ENCODE measurements at places on chromosomes 13 and 19.

DNA sequence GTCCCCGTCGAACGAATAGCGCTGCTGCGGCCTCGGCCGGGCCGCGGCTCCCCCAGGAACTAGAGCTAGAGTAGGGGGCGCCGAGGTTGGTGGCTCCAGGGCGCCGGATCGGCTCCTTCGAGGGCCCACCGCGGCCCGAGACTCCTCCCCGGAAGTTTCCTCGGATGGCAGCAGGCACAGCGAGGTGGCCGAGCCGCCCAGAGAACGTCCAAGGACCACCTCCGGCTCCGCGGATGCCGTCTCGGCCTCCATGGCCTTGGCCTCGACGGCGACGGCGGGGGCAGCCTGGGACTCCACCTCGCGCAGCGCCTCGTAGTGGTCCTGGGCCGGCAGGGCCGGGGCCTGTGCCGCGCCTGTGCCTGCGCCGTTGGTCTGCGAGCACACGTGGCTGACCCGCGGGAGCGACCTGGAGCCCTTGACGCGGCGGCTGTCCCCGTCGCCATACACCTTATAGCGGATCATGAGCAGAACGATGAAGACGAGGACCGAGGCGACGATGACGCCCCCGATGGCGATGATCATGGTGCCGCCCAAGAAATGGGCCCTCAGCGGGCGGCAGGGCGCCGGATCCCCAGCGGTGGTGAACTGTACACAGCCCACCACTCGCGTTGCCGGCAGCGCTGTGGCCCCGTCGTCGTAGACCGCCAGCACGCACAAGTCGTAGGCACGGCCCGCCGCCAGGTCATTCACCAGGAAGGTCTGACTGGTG is 11.8 kb downstream of the IFNL1 start:
- no peak for DNase-seq

- no peak for DNase-seq
Measured at GRCh38 chr19:13146763-13147563, 3.2 kb downstream of the STX10 start.

- peak; percentile 93 for DNase-seq
Measured at GRCh38 chr19:4576016-4576933, 16.8 kb upstream of the SEMA6B start.

- no peak for DNase-seq
Measured at GRCh38 chr13:49310251-49310650, 62.5 kb downstream of the CDADC1 start.

- no peak for DNase-seq
Measured at GRCh38 chr19:38385804-38386257, 2.0 kb downstream of the GGN start.

- DNase-seq = no peak
Measured at GRCh38 chr19:41161903-41162302, 31.1 kb upstream of the CYP2S1 start.

DNA sequence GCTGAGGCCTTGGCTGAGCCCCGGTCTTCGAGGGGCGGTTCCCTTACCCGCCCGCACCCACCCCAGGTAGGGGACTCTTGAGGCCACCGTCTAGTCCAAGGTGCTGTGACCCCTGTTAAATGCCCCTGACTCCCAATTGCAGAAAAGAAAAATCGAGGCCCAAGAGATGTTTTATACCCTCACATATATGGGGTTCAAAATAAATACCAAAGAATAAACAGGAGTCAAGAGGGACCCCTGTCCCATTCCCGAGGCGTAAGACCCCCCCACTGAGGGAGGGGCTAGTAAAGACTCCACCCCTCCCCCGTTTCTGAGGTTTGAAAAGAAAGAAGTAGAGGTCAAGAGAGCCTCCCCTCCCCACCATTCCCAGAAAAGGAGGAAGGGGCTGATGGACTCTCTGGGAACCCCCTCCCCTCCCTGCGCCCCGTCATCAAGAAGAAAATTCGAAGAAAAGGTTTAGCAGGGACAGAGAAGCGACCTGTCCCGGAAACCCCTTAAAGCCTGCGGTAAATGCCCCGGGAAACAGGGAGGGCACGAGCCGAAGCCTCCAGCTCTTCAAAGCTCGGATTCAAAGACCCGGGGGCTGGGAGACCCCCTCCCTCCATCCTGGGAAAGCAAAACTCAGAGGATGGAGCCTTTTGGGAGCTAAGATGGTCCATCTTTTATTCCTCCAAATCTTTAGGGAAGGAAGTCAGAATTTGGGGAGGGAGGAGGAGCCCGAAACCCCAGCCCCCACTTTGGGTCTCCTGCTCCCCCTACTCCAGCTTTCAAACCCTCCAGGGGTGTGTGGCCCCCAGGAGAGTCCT is 755 bp upstream of the RAB3A start:
- peak; percentile 67 for DNase-seq

GRCh38 chr13:114288157-114288591 is 6.8 kb downstream of the UPF3A start:
- DNase-seq = no peak

- DNase-seq = no peak
Measured at GRCh38 chr13:99257291-99257690, 888 bp downstream of the GPR18 start.

GRCh38 chr13:98681049-98681448 is 71.4 kb downstream of the SLC15A1 start:
- DNase-seq = no peak

GRCh38 chr13:95505265-95505664 is 47.3 kb upstream of the CLDN10 start:
- no peak for DNase-seq

GRCh38 chr13:42836930-42837690 is 55.7 kb downstream of the FAM216B start:
- DNase-seq = no peak

DNA sequence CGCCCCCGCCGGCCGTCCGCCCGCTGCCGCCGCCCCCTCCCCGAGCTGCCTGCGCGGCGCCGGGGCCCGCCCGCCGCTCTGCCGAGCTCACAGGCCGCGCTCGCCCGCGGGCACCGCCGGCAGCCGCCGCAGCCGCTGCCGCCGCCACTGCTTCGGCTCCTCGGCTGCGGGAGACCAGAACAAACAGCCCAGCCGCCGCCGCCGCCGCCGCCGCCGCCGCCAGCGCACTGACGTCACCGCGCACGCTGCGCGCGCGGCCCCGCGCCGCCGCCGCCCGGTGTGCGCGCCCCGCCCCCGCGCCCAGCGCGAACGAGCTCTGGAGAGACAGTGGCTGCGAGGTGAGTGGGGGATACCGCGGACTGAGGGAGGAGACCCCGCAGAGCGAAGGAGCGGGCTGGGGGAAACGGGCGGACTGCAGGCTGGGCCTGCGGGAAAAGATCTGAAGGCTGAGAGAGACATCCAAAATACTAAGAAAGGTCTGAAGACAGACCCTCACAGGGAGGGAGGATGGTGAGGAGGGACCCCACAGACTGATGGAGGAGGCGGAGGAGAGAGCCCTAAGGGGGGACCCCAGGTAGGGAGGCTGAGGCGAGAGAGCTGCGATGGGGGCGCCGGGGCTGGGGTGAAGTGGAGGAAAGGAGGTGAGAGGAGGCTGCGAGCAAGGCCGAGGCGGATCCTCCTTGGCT is at the start of gene BRD4:
BRD4 (minus strand) TSS at position 229 of the 686 bp plus-strand sequence. CDS start 59,440 bp downstream, outside the sequence.
- DNase-seq = peak; percentile 93

GRCh38 chr13:61128850-61129645 is 286.6 kb downstream of the PCDH20 start:
- no peak for DNase-seq

DNA sequence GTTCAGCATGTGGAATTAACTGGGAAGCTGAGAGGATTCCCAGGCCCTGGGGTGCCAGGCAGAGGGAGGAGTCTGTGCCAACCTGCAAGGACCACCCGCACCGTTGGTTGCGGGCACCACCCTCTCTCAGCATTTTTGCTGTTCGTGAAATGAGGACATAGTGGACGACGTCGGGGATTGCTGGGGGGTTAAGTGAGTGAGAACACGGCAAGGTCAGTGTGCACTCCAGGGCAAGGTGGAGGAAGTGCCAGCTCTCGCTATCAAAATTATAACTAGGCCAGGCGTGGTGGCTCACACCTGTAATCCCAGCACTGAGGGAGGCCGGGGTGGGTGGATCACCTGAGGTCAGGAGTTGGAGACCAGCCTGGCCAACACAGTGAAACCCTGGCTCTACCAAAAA is 2.2 kb downstream of the FXYD3 start:
- no peak for DNase-seq

- DNase-seq = no peak
Measured at GRCh38 chr19:35295792-35296462, 4.0 kb downstream of the MAG start.

DNA sequence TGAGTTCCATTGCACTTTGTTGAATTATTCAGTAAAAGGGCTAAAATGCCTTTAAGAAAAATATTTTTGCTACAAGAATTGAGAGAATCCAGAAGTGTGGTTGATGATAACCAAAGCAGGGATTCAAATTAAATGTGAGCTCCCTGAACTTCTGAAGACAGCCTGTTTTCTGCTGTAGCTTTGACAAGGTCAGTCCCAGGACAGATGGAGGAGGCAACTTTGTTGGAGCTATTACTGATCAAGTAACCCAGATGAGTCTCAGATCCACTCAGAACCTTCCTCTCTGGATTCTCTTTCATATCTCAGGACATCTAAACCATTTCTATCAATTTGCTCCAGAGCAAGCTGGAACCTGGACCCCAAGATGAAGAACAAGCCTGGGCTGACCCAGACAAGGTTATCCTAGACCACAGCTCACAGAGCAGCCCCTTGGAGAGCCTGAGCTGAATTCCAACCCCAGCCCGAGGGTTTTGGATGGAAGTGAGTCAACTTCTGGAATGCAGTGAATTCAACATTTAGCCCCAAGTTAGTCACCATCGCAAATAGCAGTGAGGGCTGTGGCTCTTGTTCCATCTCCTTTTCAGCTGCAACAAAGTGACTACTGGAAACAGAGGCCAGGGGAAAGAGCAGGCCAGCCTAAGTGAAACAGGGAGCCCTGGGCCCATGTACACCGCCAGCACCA is 137.8 kb upstream of the TSC22D1 start:
- no peak for DNase-seq

GRCh38 chr19:10431943-10432735 is 11.8 kb downstream of the PDE4A start:
- DNase-seq = peak; percentile 87

- DNase-seq = no peak
Measured at GRCh38 chr13:74329962-74330361, 195.8 kb upstream of the KLF12 start.

DNA sequence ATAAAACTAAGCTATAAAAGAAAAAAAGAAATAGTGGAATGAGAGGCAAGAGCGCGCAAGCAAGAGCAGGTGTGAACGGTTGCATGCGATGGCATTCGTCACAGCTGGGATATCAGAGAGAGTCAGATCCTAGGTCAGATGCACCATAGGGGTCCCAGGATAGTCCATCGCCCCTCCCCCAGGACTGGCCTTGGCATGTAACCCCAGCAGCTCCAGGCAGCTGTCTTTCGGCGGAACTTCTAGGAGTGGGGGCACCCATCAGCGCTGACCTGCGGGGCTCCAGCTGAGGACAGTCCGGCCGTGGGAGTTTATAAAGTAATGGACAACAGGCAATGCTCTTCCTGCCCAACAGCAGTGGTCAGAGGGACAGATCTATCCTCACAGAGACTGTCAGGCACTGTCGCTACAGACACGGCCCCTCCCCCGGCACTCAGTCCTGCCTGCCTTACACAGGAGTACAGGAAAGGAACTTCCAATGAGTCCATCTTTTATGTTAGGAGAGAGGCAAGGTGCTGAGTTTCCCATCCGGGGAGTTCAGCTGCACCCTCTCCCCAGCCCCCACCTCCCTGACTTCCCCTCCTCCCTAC is 1.4 kb downstream of the SIAH3 start:
- DNase-seq = no peak

GRCh38 chr19:19452243-19453124 is 47.0 kb downstream of the GATAD2A start:
- DNase-seq = no peak

- DNase-seq = no peak
Measured at GRCh38 chr19:1007399-1008251, 7.4 kb downstream of the GRIN3B start.

DNA sequence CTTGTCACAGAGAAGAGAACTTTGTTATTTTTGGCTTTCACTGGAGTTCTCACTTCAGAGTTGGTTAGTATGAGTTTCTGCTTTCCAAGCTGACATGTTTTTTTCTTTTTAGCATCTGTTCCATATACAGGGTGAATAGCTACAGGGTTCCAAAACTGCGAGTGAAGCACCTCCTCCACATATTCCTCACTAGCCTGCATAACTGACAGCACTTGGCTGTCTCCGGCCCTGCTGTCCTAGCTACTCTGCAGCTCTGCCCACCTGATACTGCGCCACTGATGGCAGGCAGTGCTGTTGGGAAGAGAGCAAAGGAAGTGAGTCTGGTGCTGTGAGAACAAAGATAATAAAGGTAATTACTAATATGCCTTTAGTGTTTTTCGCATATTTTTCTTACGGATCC is 6.8 kb downstream of the ATP8A2 start:
- DNase-seq = no peak

GRCh38 chr13:100522618-100523309 is 65.8 kb downstream of the GGACT start:
- no peak for DNase-seq

GRCh38 chr13:107271227-107271626 is 703.3 kb upstream of the ARGLU1 start:
- DNase-seq = no peak

DNA sequence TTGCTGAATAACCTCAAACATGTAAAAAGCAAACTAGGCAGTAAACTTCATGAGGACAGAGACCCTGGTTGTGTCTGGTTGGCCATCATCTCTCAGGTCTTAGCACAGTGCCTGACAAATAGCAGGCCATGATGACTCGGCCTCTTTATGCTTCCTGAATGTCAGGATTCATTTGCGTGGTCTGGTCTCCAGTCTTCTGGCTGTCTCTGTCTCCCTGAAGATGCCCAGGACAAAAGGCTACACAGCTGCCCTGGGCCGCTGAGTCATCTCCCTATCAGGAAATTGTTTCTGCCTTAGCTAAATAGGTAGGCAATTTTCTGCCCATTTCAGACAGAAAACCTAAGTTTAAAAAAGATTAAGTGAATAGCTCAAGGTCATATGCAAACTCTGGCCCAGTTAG is 84.1 kb upstream of the FNDC3A start:
- DNase-seq = no peak

GRCh38 chr19:10533646-10534386 is 9.9 kb upstream of the ATG4D start:
- DNase-seq = no peak

GRCh38 chr19:29745253-29745652 is 30.2 kb upstream of the C19orf12 start:
- no peak for DNase-seq

DNA sequence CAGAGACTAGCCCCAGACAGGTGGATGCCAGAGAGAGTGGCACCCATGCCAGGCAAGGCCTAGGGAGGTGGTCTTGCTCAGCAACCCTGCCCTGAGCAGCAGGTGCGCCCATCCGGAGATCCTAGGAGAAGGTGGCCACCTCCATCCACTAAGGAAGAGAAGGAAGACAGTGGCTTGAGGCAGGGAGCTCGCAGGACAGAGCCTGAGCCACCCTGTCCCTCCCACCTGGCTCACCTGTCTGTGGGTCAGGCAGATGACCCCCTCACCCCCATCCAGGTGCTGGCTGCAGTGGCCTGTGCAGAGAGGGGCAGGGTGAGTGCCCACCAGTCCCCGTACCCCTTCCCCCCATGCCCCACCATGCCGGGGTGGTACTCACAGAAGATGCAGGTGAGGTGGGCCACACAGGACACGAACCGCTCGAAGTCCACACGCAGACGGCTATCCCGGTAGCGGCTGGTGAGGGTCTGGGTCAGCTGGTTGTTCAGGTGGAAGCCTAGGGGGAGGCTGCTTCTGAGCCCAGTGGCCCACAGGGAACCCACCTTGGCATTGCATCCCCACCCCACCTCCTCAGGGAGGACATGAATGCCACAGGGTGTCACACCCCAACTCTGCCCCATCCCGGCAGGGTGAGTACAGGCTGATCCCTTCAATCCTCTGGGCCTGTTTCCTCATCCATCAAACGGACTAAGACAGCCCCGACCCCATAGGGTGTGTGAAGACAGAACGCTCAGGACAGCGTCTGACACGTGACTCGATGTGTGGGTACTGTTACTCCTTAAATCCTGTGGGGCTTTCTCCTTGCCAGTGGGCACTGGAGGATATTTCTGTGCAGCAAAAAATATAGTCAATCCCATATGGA is 13.3 kb downstream of the CAPN12 start:
- no peak for DNase-seq

Data from HuH-7.5 (cell line).